NCI-H187 (cell line): ENCODE measurements at places on chromosomes 4 and X.

GRCh38 chr4:118716304-118716703 is 31.1 kb downstream of the METTL14 start:
- no peak for DNase-seq

DNA sequence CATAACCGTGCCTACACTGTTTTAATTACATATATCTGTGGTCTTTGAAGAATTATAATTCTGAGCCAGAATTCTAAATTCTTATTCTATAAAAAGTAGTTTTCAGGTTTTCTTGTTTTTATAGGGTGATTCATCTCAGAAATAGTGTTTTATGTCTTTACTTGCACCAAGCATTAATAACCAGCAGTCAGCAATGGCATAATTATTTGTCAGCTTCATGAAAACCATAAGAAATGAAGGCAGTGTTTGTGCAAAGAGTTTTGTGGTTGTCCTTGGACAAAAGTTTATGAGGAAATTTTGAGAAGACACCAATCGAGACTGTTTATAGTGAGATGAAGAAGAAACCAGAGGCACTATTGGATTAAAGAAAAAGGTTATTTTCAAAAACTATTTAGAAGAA is 37.2 kb downstream of the EDNRA start:
- no peak for DNase-seq

GRCh38 chrX:126165721-126166461 is at the start of gene DCAF12L2:
DCAF12L2 (minus strand) TSS chrX:126166289; CDS start chrX:126165924, 365 bp downstream.
- no peak for DNase-seq

DNA sequence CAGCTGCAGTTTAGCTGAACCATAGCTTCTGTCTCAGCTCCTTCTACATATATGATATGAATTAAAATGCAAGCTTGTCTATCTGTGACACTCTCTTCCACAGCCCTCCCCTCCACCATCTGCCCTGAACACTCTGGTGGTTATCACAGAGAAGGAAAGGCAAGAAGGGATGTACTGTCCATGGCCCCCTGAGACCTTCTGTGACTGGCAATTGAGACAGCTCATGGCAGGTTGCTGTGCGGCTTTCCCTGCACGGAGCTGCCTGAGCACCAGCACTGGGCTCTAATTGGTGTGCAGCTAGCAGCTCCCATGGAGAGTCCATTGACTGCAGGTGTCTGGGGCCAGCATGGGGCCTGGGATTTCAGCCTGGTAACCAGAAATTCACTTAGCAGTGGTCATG is 109.8 kb upstream of the ANXA3 start:
- DNase-seq, result no peak

- no peak for DNase-seq
Observed at GRCh38 chr4:128512767-128513322, 225.2 kb upstream of the PGRMC2 start.

- DNase-seq, result no peak
Observed at GRCh38 chr4:152138451-152138850, 377.6 kb upstream of the GATB start.

GRCh38 chrX:106144755-106145639 is 23.1 kb upstream of the PWWP3B start:
- DNase-seq, result no peak

DNA sequence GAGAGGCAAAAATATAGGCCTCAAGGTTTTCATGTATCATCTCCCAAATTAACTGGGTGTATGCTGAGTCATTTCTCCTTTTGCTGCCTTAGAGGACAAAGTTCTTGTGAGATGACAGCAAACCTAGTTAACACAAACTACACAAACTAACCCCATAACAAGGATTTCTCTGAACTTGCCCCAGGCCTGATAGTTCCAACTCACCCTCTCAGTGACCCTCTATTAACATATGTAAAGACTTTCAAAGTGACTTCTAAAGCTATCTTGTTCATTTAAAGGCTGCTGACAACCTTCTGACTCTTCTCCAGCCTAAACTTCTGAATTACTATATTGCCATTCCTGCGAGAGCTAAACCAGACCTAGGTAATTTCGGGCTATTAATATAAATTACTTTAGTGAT is 43.2 kb upstream of the CCDC149 start:
- DNase-seq, result no peak

GRCh38 chrX:139783959-139784358 is 76.0 kb upstream of the MCF2 start:
- DNase-seq, result no peak

GRCh38 chrX:85115252-85115651 is 111.6 kb downstream of the APOOL start:
- DNase-seq, result no peak

- peak; percentile 4 for DNase-seq
Observed at GRCh38 chrX:131633285-131633917, 89.5 kb downstream of the OR13H1 start.

DNA sequence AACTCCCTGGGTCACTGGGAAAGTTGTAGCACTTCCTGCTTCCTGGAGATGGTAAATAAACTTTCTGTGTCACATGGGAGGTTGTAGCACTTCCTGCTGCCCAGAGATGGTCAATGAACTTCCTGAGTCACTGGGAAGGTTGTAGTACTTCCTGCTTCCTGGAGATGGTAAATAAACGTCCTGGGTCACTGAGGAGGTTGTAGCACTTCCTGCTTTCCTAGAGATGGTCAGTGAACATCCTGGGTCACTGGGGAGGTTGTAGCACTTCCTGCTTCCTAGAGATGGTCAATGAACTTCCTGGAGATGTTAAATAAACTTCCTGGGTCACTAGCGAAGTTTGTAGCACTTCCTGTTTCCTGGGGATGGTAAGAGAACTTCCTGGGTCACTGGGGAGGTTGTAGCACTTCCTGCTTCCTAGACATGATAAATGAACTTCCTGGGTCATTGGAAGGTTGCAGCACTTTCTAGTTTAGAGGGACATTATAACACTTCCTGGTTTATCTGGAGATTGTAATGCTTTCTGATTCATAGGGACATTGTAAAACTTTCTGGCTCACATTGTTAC is 62.3 kb upstream of the CD99 start:
- no peak for DNase-seq

GRCh38 chr4:150821641-150822040 is 193.4 kb downstream of the LRBA start:
- DNase-seq, result no peak

DNA sequence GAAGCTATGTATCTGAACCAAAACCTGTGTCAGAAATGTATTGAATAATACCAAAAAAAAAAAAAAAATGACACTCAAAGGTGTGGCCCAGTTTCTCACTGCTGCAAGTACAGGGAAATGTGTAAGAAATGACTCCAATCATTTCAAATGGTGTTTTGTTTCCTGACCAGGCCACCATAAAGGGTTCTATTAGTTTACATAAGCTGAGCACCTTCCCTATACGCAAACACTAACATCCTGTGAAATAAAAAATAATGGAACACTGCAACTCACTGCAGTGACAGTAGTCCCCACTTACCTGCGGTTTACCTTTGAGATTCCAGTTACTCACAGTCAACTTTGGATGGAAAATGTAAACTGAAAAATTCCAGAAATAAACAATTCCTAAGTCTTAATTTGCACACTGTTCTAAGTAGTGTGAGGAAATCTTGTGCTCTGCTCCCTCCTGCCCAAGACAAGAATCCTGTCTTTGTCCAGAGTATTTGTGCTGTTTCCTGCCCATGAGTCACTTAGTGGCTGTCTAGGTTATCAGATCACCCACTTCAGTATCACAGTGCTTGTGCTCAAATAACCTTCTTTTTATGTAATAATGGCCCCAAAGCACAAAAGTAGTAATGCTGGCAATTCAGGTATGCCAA is 265.3 kb downstream of the RCHY1 start:
- DNase-seq, result no peak

DNA sequence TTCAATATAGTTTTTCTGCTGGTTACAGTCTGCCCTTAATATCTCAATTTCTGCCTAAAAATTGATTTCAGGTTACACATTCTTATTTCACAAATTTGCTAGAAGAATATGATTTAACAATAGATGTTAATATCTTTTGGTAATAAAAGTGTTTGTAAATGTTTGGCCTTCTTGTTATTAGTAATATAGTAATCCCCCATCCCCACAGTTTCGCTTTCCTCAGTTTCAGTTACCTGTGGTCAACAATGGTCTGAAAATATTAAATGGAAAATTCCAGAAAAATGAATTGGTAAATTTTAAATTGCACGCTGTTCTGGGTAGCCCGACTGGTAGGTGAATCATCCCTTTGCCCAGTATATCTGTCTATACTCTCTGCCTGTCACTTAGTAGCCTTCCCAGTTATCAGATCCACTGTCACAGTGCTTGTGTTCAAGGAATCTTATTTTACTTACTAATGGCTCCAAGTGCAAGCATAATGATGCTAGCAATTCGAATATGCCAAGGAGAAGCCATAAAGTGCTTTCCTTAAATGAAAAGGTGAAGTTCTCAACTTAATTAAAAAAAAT is 3.5 kb upstream of the BMP2K start:
- DNase-seq, result no peak

GRCh38 chr4:24763631-24764297 is 31.6 kb upstream of the SOD3 start:
- peak; percentile 21 for DNase-seq

- DNase-seq, result no peak
Observed at GRCh38 chr4:111267786-111268185, 644.9 kb upstream of the PITX2 start.

DNA sequence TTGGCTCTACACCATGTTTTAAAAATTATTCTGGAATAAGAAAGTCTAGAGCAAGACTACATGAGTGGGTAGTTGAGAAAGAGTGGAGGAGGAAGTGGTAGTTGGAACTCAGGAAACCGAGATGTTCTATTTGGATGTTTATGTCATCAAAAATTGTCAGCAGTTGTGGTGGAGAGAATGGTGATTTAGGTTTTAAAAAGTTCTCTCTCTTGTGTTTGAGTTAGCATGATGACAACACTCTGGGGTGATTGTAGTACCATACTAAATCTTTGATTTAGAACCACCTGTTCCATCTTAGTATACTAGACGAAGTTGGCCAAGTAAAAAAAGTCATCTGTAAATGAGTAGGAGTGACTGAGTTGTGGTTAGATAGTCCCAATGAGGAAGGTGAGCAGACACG is 40.7 kb downstream of the KLHL2 start:
- DNase-seq, result no peak

DNA sequence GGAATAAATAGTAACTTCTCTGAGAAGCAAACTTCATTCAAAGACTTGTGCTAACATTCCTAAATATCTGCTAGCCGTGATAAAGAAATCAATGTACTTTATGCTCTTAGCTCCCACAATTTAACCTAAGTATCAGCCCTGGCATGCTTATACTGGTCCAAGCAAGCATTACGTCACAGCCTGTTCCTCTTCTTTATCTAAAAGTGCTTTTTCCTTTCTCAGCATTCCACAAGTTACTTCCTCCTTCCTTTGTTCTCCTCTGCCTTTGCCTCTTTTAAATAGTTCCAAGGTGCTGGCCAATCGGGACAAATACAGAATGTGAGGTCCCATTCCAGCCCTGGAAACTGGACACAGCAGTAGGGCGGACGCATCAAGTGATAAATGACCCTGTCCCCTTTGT is 249.6 kb downstream of the DHRSX start:
- DNase-seq, result no peak

GRCh38 chrX:135984791-135985156 is 461 bp upstream of the SLC9A6 start:
- DNase-seq, result no peak

DNA sequence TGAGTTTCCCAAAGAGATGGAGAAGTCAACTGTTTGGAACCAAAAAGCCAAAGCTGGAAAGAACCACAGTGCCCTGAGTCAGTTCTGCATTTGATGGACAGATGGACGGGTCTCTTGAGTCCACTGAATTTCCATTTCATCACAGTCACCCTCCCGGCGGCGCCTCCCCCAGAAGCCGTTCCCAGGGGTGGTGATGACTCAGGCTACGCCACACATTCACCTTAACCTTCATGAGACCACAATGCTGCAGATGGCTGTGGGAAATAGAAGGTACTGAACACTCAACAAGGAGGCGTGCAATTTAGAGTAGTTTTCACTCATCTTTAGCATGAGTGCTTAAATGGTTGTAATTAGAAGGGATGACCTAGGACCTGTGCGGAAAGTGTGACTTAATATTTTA is 61.3 kb downstream of the STOX2 start:
- no peak for DNase-seq

- no peak for DNase-seq
Observed at GRCh38 chr4:153433754-153434105, 32.4 kb upstream of the TMEM131L start.

DNA sequence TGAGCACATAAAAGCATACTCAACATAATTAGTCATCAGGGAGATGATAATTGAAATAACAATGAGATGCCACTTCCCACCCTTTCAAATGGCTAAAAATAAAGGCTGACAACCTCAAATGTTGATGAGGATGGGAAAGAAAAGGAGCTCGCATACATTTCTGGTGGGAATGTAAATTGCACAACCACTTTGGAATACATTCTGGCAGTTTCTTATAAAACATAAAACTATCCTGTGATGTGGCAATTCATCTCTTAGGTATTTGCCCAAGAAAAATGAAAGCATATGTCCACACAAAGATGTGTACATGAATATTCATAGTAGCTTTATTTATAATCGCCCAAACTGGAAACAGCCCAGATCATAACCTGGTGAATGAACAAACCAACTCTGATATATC is 687 bp upstream of the ZNF275 start:
- DNase-seq, result no peak

- no peak for DNase-seq
Observed at GRCh38 chrX:49212861-49213260, 12.9 kb upstream of the SYP start.

- DNase-seq, result no peak
Observed at GRCh38 chr4:108272561-108272960, 103.8 kb upstream of the LEF1 start.

GRCh38 chr4:118265312-118266144 is 87.3 kb downstream of the PRSS12 start:
- no peak for DNase-seq

GRCh38 chr4:74873545-74874301 is 59.2 kb upstream of the PARM1 start:
- peak; percentile 71 for DNase-seq

DNA sequence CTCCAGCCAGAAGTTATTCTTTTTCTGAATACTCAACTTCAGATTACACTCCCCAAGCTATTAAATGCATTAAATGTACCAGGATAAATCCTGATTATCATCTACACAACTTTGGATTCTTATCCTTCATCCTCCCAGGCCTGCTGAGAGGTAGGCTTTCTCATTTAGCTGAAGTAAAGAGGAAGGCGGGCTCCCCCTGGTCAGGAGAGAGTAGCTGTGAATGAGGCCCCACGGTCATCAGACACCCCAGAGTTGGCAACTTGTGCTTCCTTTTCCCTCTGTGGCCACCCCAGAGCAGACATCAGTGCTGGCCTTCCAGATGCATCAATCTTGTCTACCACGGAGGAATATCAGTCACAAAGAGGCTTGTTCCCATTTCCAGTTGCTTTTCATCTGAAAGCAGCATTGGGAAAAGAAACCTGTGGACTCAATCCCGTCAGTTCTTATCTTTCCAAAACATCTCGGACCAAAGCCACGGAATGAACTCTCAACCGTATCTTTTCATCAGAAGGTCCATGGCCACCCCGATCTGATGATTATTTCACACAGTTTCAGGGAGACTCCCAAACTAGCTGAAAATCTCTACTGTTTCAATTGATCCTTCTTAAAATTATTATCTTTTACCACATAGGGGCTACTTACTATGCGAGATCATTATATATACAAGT is 79.2 kb downstream of the FBXO8 start:
- DNase-seq, result no peak
